ENCODE measurements at places on chromosomes 5 and 9.

DNA sequence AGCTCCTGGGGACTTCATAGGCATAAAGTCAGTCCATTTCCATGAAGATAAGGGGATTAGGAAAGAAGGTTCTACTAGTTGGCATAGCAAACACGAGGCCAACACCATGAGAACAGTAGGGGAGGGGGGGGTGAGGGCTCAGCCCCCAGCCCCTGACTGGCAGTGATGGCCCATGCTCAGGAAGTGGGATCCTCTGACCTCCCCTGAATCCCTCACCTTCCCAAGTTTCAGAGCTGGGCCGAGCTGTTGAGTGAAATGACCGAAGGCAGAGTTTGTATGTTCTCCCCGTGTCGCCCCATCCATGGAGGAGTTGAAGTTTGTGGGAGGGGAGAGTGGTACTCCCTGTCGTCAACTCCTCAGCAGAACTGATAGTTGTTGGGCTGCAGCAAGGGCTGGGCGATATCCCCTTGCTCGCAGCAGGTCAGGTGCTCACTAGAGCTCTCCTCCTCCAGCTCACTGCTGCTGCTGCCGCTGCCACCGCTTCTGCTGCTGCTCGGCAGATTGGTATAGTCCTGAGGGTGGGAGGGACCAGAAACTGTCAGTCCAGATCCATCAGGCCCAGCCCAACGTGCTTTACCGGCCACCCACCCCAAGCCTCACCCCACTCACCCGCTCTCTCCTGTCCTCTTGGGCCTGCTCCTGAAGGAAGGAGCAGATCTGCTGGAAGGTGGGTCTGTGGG lies 32.5 kb downstream of the CSF1R start:
- DNase-seq: no peak

DNA sequence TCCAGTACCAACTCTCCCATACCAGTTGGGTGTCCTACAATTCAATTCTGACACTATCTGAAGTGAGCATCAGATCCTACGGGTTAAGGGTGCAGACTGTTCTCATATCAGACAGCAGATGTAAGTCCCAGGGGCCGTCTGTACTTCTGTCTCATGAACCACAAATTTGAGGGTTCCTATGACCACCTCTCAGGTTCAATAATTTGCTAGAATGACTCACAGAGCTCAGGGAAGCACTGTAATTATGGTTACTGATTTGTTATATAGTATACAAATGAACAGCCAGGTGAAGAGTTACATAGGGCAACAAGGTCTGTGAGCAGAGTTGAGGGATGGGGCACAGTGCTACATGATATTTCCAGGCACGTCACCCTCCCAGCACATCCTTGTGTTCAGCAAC lies 499.1 kb downstream of the DMAC1 start:
- no peak for DNase-seq

DNA sequence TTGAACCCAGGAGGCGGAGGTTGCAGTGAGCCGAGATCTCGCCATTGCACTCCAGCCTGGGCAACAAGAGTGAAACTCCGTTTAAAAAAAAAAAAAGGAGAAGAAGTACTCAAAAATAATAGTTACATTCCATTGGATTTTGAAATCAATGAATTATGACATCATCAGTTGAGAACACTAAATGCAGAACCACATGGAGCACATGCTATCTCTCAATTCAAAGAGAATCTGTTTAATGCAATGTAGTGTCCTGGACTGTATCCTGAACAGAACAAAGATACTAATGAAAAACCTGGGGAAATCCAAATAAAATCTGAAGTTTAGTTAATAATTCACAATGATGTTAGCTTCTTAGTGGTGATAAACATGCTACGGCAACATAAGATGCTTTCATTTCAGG lies 20.3 kb downstream of the CDC14B start:
- DNase-seq: no peak

DNA sequence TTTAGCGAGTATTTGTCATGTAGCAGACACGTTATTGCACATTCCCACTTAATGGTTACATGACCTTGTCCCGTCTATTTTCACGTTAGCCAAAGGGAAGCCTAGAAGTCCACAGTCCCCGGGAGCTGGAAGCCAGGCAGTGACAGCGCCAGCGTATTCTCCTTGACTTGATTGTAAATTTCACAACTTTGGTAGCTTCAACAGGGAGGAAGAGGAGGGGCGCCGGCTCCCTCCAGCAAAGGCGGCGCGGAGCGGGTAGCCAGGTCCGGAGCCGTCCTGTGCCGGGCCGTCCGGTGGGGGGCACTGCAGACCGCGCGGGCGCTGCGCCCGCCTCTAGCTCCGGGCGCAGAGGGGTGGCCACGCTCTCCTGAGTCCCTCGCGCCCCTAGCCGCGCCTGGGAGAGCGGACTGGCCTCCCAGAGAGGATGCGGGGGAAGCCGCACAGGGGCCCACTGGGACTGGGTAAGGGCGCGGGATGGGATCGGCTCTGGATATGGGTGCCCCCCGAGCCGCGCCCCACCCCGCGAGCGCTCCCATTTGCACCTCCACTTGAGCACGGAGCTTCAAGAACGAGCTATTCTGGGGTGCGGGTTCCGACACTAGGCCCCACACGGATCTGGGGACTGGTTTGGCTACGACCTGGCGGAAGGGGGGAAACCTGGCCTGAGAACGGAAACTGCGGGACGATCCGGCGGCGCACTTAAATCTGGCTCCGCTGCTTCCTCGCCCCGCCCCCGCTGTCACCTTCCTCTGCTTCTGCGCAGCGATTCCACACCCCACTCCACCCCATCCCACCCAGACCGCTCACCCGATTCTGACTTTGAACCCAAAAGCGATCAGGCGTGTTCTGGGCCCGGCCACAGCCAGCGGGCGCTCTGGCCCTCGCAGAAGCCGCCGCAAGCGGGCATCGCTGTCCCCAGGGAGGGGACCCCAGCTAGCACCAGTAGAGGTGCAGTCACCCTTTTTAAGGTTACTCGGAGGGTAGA lies 23.8 kb downstream of the KLF4 start:
- peak; percentile 65 for DNase-seq

All from BE2C (cell line).